Amygdala (tissue), 56 donors: ENCODE measurements at places on chromosomes 6 and 20.

- no peak for DNase-seq
Measured at GRCh38 chr6:10485406-10485805, 35.7 kb upstream of the GCNT2 start.

DNA sequence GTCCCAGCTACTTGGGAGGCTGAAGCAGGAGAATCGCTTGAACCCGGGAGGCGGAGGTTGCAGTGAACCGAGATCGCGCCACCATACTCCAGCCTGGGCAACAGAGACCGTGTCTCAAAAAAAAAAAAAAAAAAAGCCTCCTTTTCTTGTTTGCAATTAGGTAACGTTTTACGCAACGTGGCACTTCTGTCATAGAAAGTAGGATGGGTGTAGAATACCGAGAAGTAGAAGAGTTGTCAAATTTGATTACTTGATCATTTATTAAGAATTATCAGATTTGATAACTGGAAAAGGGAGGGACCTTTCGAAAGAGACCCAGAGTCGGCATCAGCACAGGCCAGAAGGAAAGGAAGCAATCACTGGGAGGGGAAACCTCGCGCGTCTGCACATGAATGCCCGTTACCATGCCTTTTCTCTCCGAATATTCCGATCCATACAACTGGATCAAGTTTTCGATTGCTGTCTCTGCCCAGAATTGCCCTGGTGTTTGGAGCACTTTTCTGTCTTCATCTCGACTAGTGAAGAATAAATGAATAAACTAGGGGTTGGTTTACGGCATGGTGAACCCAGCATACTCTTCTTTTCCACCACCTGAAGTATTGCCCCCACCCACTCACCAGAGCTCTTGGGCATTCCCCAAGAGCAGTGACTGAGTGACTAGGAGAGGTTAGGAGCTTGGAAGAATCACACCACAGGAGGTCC, 4.5 kb upstream of the TFAP2D start:
- no peak for DNase-seq

DNA sequence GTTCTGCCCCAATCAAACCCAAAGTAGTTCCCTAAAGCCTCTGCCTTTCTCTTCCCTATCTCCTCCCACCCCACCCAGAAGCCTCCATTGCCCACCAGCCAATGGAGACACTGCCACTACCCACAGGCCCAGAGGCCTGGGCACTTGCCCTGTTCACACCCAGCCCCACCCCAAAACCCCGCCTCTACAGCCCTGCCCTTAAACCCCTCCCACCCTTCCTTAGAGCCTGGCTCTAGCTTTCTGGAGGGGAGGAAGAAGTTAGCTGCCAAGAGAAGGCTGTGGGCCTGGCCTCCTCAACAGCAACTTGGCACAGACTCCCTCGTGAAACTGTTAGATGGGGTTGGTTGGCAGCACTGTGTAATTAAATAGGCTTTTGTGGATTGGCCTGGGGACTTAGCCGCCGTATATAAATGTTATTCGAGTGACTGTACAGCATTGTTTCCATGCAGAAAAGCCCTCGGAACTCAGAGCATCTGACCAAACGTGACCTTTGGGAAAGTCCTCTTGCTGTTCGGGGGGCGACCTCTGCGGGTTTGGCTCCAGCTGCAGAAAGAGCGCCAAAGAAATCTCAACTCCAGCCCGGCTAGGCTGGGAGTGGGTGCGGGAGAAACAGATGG, 31.4 kb downstream of the COL11A2 start:
- peak; percentile 27 for DNase-seq

GRCh38 chr20:7792150-7792869, 147.9 kb downstream of the HAO1 start:
- DNase-seq = no peak

GRCh38 chr20:23050076-23050838, 785 bp upstream of the THBD start:
- DNase-seq = no peak

GRCh38 chr20:46850416-46850815, 44.2 kb upstream of the EYA2 start:
- no peak for DNase-seq

DNA sequence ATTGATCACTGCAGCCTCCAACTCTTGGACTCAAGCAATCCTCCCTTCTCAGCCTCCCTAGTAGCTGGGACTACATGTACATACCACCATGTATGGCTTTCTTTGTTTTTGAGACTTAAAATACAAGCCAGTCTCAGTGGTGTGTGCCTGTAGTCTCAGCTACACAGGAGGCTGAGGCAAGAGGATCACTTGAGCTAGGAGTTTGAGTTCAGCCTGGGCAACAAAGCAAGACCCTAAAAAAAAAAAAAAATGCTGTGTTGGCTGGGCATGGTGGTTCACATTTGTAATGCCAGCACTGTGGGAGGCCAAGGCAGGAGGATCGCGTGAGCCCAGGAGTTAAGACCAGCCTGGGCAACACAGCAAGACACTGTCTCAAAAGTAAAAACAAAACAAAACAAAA, 51.7 kb downstream of the UBR2 start:
- DNase-seq = no peak

DNA sequence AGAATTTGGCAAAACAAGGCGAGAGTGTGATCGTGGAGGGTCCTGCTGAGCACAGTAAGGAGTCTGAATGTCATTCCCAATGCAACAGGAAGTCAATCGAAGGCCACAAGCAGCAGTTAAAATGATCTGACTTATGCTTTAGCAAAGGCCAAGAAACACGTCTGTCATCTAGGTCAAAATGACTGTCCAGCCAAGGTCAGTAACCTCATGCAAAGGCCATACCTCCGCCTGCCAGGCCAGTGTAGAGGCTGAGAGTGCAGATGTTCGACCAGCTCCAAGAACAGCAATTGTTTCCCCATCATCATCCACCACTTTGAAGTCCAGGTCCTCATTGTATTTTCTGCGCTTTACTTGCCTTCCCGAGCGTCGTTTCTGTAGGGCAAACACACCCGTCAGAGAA, 105.6 kb downstream of the CHD6 start:
- no peak for DNase-seq

- no peak for DNase-seq
Measured at GRCh38 chr6:7250812-7251211, 62.2 kb downstream of the SSR1 start.

DNA sequence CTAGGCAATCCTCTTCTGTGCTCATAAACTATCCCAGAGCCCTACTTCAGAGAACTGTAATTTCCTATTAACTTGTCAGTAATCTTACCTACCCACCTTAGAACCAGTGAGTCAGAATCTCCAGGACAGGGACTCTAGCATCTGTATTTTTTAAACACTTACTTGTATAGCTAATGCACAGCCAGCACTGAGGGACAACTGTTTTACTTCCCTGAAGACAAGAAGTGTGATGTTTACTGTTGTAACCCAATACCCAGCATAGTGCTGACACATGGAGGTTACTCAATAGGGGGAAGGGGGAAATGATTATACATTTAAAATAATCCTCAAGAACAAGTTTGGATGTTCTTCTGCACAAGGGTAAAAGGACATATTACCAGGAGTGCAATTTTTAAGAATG, 130.8 kb downstream of the BTBD9 start:
- no peak for DNase-seq

GRCh38 chr6:149230712-149231460, 86.6 kb upstream of the TAB2 start:
- no peak for DNase-seq

- DNase-seq = no peak
Measured at GRCh38 chr6:110329348-110329713, 28.8 kb downstream of the METTL24 start.

DNA sequence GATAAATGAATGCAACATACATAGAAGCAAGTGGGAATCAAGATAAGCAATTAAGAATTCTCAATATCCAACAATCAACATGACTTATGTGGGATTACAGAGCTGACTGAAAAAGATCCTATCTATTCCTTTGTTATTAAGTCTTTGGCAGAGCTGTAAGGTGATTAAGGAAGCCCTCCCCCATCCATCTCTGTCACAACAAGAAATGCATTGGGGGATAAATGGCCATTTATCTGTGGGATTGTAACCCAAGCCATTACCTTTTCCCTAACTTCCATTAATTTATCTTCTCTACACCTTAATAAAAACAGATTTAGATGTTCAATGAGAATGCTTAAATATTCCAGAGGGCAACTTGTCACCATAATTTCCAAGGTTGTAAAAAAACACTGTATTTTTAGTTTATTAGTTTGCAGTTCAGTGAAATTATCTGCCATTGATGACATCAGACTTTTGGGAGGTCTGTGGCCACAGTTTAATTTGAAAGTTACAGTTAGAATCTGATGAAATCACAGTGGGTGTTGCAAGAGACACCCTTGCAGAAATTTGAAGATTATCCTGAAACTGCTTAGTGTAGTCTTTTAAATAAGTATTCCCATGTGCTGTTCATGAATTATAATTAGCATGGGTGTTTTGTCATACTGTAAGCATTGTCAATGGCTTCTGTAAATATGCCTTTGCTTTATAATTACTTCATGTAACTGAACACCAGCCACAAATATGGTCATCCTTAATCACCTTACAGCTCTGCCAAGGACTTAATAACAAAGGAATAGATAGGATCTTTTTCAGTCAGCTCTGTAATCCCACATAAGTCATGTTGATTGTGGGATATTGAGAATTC, 49.4 kb upstream of the FYN start:
- DNase-seq = no peak

DNA sequence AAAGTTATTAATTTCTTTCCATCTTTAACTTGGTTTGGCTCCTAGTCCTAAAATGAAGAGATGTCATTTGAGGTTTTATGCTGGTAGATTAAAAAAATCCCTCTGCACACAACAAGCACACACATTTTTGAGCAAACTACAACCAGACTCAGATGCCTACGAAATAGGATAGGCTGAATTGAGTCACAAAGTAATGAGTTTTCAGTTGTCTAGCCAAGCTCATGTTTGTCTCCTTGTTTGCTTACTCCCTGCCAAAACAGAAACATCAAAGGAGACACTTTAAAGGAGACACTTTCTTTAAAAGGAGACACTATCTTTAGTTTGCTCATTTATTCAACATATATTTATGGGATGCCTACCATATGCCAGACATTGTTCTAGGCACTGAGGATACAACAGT, 56.2 kb downstream of the TPBG start:
- no peak for DNase-seq

DNA sequence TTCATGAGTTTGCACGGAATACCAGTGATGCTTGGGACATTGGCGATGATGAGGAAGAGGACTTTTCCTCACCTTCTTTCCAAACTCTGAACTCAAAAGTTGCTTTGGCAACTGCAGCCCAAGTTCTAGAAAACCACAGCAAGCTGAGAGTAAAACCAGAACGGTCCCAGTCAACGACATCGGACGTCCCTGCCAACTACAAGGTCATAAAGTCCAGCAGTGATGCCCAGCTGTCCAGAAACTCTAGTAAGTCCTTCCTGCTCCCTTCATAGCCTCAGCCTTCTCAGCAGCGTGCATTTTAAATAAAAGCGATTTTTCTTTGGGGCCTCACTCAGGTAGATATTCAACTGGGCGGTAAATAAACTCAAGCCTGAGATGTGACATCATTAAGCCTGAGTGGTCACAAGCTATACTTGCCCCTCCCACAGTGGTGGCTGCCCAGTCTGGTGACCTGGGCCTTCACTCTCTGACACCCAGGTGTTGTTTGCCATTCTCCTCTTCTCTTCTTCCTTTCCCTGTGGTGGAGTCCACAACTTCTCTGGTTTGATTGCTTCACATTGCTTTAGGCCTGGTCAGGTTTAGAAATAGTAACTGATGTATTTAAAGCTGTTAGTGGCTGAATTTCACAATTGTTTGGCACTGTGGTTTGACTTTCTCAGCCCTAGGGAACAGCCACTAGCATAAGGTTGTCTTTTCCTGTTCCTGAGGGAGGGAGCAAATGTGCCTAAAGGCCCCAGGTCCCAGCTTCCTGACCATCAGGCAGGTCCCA, 21.6 kb upstream of the TMEM217 start:
- DNase-seq = no peak

DNA sequence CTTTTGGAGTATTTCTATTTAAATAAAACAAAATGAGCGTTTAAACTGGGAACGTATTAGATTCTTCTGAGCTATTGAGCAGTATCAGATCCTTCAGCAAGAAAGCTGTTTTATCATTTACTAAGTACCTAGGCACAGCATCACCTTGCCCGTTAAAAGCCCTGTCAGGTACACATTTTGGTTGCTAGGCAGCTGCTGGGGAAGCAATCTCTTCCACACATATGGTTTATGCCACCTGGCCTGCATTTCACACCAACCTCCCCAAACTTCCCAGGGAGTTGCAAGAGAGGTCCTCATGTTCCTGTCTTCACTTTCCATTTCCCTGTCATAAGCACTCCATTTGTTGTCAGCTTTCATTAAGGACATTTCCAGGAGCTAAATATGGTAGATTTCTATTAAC, 400.1 kb downstream of the PLCB1 start:
- no peak for DNase-seq

DNA sequence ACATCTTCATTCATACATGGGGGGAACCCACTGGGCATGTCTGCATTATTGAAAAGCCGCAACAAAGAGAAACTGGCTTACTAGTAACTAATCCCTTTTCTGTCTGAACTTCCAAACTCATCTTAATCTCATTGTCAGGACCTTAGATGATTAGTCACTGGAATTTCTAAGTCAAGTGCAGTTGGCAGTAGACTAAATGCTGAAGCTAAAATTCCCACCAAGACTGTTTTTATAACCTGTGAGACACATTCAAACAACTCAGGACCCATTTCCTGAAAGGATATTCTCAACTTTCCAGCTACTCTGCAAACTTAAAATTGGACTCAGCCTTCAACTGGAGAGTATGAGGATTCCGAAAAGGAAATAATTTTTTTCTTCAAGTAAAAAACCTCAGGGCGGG, 94.8 kb upstream of the SCAF8 start:
- no peak for DNase-seq

DNA sequence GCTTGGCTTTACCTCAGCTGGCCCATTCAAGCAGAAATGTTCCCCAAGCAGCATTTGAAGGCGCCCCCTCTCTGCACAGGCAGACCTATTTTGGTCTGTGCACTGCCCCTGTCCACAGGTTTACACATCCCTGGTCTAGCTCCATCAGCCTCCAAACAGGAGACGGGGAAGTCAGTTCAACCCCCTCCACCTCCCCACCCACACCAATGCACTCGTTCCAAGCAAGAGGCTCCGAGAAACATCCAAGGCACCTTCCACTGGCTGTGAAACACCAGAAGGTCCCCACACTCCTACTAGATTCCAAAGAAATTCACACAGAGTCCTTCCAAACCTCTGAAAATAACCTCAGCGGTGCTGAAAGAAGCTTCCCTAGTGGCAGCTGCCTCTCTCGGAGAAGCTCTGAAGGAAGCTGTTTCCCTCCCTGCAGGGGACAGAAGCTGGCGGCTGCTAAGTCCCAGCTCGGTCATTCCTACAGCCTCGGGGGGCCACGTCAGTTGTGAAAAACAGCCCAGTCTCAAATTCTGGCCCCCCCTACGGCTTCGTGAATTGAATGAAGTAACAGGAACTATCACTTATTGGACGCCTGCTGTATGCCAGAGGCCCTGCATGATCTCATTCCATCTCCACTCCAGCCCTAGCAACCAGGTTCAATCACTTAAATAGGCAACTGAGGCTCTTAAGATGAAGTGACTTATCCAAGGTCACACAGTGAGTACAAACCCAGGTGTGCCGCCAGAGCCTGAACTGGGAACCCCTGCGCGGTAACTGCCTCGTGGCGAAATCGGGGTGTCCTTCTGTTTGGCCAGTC, 815 bp downstream of the SPATA2 start:
- no peak for DNase-seq
